ENCODE measurements at places on chromosomes 2 and 18.

DNA sequence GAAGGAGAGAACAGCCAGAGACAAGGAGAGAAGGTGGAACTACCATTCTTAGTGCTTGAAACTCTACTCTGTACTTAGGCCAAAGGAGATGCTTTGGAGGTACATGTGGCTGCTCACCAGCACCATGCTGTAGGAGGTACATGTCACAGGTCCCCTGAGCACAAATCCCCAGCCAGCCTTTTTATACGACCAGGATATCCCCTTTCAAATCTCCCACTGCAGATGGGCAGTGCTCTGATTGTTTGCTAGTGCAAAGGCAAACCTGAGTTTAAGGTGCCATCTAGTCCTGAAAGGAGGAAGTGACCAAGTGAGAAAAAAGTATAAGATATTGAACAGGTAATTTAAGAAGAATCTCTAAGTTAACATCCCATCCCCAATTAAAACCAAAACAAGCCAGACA, 17.1 kb upstream of the TTC21B start:
- DNase-seq = no peak

DNA sequence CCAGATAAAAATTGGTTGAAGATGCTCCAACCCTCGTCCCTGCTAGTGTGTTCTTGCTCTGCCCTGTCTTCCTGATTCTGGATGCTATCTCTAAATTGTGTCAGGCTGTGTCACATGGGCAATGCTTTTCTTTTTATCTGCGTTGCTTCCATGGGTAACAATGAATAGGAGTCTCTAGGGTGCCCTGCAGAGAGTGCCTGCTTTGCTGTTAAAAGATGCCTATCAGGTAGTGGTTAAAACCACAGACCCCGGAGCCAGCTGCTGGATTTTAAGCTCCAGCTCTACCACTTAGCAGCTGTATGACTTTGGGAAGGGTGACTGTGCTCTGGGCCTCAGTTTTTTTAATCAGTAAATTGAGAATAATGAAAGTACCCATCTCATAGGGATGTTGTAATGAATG, 340.3 kb downstream of the PLCL1 start:
- DNase-seq = no peak

DNA sequence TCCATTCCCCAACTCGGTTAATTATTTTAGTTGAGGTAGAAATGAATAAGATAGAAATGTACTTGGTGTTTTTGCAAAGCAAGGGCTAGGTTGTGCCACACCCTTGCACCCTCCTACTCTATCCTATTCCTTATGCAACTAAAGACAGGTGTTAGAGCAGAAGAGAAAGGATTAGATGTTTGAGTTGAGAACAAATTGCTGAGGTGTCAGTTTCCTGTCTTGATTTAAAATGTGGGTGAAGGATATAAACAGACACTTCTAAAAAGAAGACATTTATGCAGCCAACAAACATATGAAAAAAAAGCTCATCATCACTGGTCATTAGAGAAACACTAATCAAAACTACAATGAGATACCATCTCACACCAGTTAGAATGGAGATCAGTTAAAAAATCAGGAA, 1256.2 kb downstream of the CNTNAP5 start:
- DNase-seq = no peak

DNA sequence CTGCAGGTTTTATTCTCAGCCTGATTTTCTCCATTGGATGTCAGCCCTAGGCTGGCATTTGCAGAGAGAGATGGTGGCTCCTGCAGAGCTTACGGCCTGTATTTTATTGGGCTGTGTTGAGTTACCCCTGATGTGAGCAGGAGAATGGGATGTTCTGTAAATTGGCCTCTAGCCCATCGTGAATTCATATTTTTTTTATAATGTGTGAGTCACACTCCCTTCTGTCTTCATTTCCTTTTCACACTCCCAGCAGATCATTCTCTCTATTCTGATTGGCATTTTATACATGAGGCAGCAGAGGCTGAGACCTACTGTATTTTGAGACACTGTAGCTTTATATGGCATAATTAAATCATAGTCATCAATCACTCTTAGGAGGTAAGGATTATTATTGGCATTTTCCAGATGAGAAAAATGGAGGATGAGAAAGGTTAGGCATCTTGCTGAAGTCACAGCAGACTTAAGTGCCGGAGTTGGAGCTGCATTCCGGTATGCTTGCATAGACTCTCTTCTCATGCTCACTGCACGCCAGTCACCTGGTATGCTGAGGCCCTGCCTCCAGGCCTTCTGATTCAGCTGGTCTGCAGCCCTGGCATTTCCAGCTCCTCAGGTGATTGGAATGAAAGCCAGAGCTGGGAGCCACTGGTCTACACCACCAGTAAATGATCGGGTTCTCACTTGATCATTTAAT, 142.4 kb downstream of the NEDD4L start:
- DNase-seq = no peak

DNA sequence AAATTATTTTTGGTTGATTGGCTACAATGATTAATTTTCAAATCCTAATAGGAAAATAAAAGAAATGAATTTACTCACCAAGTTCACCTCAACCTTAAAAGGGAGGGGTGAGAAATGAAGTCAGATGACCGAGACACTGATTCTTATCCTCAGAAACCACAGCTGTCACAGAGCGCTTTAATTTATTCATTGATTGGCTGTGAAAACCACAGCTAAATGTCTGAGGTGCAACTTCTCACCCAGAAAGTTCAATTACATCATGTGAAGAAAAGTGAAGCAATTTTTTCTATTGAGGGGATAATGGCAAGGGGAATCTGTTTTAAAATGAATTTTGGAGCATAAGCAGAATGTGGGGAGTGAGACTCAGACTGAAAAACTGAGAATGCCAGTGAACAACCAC, 128.4 kb downstream of the RNF152 start:
- DNase-seq = no peak

- DNase-seq = no peak
Observed at GRCh38 chr18:79855147-79855933, 57.6 kb downstream of the KCNG2 start.

GRCh38 chr18:56445422-56445821, 193.0 kb downstream of the TXNL1 start:
- no peak for DNase-seq

- no peak for DNase-seq
Observed at GRCh38 chr2:118823633-118824032, 23.8 kb downstream of the EN1 start.

DNA sequence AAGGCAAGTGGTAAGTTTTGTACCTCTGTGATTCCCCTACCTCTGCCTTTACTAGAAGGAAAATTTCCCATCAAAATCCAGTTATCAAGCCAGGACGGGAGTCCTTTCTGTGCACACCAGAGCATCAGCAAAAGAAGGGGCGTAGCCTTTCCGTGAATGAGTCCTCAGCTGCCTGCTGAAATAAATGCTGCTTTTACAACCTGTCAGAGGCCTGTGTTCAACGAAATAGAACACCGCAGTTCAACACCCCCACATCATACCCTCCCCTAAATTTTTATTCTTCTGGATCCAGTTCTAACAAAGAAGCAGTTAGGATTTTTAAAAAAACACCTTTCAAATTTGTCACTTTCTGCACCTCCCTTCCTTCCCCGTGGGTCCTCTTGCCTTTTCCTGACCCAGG, 135.8 kb downstream of the SETBP1 start:
- no peak for DNase-seq

- no peak for DNase-seq
Observed at GRCh38 chr18:24185805-24186204, 46.9 kb downstream of the CABYR start.

- DNase-seq = no peak
Observed at GRCh38 chr2:119435081-119435952, 3.7 kb downstream of the TMEM37 start.

DNA sequence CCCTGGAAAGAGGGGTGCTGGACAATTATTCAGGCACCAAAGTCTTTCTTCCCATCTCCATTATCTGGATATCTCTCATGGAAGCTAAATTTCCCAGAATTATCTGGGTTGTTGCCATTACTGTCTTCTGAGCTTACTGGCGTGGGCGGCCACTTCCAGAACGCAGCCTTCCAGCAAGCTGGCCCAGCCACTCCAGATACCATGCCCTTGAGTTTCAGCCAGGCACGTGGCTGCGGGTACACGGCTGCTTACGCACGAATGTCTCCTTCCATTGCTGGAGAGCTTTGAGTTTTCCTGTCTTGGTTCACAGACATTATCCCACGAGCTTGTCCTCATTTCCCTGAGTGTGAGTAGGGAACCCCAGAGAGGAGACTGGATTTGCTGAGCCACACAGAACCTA, 32.7 kb downstream of the CELF4 start:
- no peak for DNase-seq

DNA sequence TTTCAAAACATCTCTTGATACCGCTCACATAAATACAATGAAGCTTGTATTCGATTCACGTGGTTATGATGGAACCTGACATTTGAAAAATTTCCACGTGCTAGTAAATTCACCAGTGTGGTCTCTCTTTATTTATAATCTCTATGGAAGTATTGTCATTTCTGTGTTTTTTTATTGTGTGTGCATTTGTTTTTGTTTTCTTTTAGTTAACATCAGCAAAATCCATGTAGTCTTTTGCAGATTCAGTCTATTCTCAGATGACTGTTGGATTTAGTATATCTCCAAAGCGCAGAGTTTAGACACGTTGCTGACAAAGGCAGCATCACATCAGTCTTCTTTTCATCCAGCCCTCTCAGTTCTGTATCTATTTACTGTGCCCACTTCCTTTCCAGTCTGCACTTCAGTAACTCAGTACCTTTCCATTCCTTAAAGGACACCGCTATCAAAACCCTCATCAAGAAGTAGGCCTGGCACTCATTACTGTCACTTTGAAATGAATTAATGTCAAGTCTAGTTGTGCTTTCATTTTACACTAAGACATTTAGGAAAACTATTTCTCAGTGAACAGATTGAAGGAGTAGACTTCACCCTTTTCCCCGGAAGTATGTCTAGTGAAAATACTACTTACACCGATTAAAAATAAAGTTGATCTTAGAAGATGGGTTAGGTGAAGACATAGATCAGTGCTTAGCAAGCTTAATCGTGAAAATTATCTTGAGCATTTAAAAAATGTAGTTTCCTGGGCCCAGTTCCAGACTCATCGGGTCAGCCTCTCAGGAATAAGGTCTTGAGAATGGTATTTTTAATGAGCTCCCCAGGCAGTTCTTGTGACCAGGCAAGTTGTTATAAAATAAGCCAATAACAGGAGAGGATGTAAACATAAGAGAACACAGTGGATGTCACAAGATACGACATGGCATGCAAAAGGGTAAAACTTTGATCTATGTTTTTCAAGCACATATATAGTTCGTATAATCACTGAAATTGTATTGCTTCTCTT, 506.8 kb upstream of the ZEB2 start:
- no peak for DNase-seq

DNA sequence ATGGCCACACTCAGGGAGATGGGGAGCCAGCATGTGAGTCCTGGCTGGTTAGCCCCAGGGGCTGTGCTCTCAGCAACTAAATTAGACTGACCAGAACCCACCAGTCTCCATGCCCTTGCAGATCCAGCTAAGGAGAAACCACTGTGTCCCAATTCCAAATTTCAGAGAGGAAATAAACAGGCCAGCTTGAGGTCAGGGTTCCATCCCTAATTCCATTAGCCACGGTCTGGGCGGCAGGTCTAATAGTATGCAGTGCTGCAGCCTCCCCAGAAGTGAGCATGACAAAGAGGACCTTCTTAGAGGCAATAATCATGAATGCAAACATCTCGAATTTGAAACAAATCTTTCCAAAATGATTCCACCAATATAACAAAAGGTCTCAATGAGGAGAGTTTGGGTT, 671.2 kb downstream of the BCL11A start:
- DNase-seq = no peak

GRCh38 chr2:56515399-56515798, 331.6 kb downstream of the CCDC85A start:
- no peak for DNase-seq

DNA sequence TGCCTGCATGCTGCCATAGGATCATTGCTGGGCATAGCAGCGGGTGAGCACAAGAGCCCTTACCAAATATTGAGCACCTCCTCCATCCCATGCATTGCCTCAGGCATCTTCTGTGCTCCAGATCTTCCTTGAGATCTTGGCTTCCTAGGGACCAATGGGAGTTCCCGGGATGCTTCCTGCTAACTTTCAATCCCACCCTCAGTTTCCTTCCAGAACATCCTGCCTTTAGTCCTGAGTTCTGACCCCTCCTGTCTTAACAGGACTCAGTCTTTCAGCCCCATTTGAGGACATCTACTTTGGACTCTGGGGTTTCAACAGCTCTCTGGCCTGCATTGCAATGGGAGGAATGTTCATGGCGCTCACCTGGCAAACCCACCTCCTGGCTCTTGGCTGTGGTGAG, 15.3 kb downstream of the SLC14A1 start:
- no peak for DNase-seq

DNA sequence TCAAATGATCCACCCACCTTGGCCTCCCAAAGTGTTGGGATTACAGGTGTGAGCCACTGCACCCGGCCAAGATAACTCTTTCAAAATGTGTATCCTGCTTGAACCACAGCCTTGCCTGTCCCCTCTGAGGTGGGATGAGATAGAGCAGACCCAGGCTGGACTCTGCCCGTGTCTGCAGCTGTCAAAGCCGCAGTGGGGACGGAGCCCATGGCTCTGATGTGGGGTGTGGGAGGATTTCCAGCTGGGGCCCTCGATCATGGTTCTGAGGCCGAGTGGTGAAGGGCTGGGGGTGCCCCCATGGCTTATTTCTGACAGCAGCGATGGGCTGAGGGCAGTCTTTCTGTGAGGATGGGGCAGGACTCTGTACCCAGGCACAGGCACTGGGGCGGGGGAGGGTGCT, 104.5 kb downstream of the DGKD start:
- DNase-seq = no peak

GRCh38 chr2:7895289-7895688, 786.6 kb upstream of the ID2 start:
- no peak for DNase-seq

- no peak for DNase-seq
Observed at GRCh38 chr2:216594081-216594480, 39.1 kb upstream of the IGFBP2 start.

GRCh38 chr2:200454927-200455801, 54.7 kb downstream of the KCTD18 start:
- DNase-seq = peak; percentile 66

- no peak for DNase-seq
Observed at GRCh38 chr2:168708080-168708479, 94.4 kb upstream of the NOSTRIN start.

DNA sequence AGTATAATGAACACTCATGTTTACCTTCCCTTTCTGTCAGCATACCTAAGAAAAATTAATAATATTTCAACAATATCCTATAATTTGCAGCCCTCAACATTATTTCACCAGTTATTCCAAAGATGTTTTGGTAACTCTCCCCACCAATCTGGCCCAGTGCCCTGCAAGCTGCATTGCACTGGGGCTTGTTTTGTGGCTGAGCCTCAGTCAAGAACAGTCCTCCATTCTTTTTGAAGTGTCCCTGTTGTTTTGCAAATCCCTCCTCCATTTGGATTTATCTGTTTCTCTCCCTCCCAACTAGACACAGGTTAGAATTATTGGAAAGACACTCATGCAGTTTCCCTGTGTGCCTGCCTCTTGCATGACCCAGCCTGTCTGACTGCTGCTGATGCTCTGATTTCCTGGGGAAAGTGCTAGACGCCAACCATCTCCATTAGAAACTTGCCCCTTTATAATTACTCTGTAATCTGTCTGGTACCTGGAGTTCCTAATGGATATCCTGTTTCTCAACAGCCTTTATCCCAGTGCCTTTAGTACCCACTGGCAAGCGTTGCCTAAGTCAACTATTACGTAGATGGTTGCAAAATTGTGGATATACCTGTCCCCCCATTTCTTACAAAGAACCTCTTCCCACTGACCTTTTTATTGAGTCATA, 60.2 kb downstream of the EIF5B start:
- DNase-seq = no peak

GRCh38 chr18:21129566-21130216, 18.1 kb upstream of the ROCK1 start:
- no peak for DNase-seq
